ENCODE measurements at places on chromosomes 12 and 14.
A peak's percentile ranks its signal among the peaks of the same experiment; 100 is the strongest.

- peak; percentile 41 for DNase-seq
These were observed 1.2 kb downstream of the SLC2A13 start for GRCh38 chr12:40104461-40105264.

DNA sequence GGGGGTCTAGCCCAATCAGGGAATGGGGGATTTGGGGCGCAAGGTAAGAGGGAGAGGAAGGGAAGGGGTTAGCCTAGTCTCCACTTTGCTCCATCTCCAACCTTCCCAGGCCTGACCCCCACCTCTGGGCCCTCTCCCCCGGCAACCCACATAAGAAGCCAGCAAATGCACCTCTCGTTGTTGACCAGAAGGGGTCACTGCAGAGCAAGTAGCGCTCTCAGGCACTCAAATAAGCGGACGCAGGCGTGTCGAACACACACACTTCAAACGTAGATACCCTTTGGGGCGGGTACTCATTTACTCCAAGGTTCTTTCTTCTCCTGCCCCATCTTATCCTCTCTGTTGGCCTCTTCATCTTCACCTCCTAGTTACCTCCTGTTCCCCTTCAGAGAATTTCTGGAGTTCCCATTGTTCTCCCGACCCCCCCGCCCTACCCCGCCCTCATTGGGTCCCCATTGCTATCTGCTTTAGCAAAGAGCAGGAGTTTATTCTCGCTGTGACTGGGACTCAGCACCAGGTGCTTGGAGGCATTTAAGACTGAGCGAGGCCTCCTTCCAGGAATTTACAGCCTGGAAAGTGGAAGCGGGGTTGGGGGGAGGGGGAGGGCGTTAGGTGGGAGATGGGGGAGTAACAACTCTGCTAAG is 1.5 kb upstream of the SRRM4 start:
- peak; percentile 80 for DNase-seq

- no peak for DNase-seq
These were observed 18.1 kb downstream of the RFC5 start for GRCh38 chr12:118034429-118035189.

- no peak for DNase-seq
These were observed 17.5 kb downstream of the ZNF664 start for GRCh38 chr12:123990511-123990910.

GRCh38 chr12:93991829-93992461 is 156.4 kb upstream of the PLXNC1 start:
- DNase-seq = no peak

GRCh38 chr12:93944911-93945310 is 203.5 kb upstream of the PLXNC1 start:
- DNase-seq = no peak

DNA sequence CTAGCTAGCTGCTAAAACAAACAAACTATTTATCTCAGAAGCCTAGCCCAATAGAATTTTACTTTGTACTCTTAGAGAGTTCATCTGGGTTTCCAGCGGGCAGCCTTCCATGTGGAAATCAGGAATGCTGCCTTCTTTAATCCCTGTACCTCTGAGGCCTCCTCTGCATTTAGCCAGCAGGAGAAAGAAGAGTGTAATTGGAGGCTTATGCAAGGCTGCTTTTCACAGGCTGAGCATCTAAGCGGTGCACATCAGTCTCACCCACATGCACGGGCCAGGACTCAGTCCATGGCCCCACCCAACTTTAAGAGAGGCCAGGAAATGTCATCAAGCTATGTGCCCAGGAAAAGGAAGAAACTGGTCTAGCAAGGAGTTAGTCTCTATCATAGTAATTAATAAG is 14.0 kb upstream of the PTGDR start:
- no peak for DNase-seq

DNA sequence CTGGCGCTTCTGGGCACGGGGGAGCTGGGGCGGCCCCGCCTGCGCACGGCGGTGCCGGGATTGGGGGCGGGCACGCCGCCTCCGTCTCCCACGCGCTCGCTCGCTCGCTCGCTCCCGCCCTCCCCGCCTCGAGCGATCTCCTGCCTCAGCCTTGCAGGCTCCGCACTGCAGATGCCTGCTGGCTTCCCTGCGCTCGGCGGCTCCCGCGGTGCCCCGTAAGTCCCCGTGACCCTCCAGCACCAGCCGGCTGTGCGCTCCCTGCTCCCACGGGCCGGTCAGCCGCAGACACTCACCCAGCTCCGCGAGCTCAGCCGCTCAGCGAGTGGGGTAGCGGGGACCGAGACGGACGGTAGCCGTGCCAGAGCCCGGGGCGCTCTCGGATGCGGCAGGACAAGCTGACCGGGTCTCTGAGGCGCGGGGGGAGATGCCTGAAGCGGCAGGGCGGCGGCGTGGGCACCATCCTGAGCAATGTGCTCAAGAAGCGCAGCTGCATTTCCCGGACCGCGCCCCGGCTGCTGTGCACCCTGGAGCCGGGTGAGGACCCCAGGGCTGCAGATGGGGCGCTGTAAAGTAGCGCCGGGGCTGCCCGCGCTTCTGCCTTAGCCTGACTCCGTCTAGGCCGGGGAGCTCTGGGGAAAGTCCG is at the start of gene TBC1D30:
TSS of gene TBC1D30 (plus strand) at position 148 of the 643 bp plus-strand sequence. CDS start at position 381, 233 bp downstream.
- no peak for DNase-seq

DNA sequence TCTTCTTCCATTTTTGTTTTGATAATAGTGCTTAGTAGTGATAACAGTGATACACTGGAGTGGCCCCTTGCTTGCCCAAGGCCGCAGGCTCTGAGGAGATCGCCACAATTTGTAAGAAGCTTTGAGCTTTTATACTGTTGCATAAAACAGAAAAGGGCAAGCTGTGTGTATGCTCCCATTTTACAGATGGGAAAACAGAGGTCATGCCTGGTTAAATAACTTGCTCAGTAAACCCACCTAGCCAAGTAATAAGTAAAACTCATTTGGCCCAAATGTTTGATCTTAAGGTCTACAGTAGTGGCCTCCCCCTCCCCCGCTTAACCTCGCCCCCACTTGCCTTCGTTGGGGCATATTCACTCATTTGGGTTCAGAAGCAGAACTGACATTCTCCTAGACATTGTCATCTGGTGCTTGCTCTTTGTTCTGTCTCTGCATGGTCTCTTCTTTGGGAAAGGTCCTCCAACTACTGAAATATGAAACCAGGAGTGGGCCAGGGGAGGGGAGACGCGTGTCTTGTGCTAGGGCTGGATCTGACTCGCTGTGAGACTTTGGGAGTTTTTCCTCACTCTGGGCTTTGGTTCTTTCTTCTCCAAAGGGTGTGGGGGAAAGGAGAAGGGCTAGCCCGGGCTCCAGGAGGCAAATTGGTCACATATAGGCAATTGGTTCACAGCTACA is 88.1 kb downstream of the PAPOLA start:
- DNase-seq = no peak

- peak; percentile 35 for DNase-seq
These were observed 254.7 kb downstream of the IPO8 start for GRCh38 chr12:30440826-30441602.

All from A549 (cell line).